ENCODE measurements at places on chromosomes 1 and 21.

DNA sequence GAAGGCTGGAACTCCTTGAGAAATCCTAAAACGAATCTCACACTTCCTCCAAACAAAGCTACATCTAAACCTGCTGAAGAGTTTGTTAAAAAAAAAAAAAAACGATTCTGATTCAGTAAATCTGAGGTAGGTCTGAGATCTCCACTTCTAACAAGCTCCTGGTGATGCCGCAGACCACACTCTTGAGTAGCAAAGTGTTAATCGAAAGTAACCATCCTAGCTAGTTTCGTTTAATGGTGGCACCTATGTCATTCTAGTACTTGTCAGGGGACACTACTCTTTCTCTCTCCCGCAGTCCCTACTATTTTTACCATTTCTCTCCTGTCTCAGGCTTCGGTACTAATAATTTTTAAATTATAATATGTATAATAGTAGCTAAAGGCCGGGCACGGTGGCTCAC, 2.1 kb downstream of the CLCC1 start:
- no peak for DNase-seq

DNA sequence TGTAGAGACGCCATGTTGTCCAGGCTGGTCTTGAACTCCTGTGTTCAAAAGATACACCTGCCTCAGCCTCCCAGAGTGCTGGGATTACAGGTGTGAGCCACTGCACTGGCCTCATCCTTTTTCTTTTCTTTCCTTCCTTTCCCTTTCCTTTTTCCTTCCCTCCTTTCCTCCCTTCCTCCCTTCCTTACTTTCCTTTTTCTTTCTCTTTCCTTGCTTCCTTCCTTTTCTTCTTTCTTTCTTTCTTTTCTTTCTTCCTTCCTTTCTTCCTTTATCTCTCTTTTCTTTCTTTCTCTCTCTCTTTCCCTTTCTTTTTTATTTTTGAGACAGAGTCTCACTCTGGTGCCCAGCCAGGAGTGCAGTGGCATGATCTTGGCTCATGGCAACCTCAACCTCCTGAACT, 5.8 kb downstream of the FAM229A start:
- no peak for DNase-seq

DNA sequence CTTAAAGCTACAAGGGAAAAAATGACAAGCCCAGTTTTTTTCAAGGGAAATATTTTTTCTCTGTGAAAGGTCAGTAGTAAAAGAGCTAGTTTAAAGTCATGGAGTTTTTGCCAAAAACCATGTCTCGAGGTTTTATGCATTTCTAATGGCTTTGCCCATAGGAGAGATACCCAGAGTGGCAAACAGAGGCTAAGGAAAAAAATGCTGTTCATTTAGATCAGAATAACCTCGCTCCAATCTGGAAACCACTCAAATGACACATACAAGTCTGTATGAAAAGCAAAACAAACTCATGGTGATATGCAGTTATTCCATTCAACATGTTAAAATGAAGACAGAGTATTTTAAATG, 36.9 kb upstream of the EDEM3 start:
- no peak for DNase-seq

GRCh38 chr21:15104470-15104869, 39.7 kb upstream of the NRIP1 start:
- no peak for DNase-seq

DNA sequence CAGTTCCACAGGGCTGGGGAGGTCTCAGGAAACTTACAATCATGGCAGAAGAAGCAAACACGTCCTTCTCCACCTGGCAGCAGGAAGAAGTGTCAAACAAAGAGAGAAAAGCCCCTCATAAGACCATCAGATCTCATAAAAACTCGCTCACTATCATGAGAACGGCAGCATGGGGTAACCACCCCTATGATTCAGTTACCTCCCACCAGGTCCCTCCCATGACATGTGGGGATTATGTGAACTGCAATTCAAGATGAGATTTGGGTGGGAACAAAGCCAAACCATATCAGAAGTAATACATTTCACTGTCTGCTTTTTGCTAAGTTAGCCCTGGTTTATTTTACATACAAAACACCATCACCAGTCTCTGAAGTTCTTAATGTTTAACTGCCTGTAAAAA, 68.5 kb downstream of the RBM11 start:
- no peak for DNase-seq
